MV-4-11 (cell line): ENCODE measurements at places on chromosomes 4 and X.

GRCh38 chrX:130539721-130540321 lies 138.0 kb downstream of the RBMX2 start:
- DNase-seq: peak; percentile 3

- no peak for DNase-seq
Measured at GRCh38 chr4:155179216-155179615, 29.2 kb upstream of the NPY2R start.

DNA sequence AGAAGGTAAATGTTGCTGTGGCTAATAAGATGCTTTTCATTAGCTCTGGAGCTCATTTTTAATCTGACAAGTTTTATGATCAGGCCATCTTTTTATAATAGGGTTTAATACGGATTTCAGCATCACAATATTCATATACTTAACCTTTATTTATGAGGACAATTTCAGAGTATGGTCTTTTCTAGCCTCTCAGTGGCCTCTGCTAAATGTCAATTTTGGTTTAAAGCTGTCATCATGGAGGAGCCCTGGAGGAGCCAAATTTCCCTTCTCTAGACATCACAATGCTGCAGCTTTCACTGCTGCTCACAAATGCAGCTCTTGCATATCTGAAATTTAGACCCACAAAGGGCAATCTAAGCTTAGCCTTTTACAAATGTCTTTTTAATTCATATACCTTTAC lies 510.4 kb downstream of the PCDH7 start:
- no peak for DNase-seq

DNA sequence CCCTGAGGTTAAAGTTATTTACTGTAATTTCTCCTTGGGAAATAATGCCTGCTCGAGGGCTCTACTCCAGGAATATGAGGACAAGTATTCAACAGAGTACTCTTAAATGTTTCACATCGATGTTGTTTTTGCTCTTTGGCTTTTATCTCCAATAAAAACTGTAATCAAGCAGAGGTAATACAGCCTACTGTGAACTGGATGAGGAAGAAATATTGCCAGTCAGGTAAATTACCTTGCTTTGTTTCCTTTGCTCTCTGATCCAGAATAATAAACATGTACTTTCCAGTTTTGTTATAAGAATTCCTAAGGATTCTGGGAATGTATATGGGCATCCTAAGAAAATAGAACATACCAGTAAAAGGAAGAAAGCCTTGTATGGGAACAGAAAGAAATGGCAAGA lies 60.4 kb downstream of the FNIP2 start:
- no peak for DNase-seq

- no peak for DNase-seq
Measured at GRCh38 chr4:1205586-1206298, 33.4 kb upstream of the SPON2 start.

DNA sequence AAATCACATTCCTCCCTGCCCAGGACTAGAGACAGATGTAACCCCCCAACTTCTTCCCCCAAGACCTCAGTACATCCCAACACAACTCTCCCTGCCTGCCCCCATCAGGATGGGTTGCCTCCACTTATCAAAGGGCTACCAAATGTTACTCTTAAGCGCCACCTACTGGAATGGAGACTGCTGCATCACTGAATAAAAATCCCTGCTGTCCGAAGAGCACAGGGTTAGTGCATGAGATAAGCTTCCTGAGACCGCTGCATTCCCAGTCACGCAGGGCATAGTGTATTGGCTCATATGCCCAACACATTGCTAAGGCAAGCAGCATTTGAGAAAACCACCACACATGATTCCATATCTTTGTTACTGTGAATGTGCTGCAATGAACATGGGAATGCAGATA lies 544.5 kb downstream of the PPP4R3C start:
- peak; percentile 0 for DNase-seq

GRCh38 chr4:69066945-69067344 lies 29.3 kb upstream of the UGT2B7 start:
- no peak for DNase-seq

GRCh38 chr4:3530663-3531254 lies 1.5 kb downstream of the LRPAP1 start:
- DNase-seq: peak; percentile 28

GRCh38 chrX:41184312-41184711 lies 99.1 kb downstream of the USP9X start:
- peak; percentile 40 for DNase-seq

- no peak for DNase-seq
Measured at GRCh38 chr4:89752932-89753598, 83.9 kb downstream of the SNCA start.
